ENCODE measurements at places on chromosomes 6 and 20. TPM values are rescaled to one million over a fixed set of nuclear protein-coding genes. Genes with fewer than 3 reads are reported as not detected.

The DLK2 gene
- polyA plus RNA-seq: 1.9 TPM

The FERMT1 gene
- 4.5 TPM for polyA plus RNA-seq

The GLP1R gene
- polyA plus RNA-seq: 1.1 TPM

The RSPO4 gene
- 0.93 TPM for polyA plus RNA-seq

The CDH22 gene
- polyA plus RNA-seq: 0.05 TPM
